ENCODE measurements at places on chromosomes 16 and 17.

DNA sequence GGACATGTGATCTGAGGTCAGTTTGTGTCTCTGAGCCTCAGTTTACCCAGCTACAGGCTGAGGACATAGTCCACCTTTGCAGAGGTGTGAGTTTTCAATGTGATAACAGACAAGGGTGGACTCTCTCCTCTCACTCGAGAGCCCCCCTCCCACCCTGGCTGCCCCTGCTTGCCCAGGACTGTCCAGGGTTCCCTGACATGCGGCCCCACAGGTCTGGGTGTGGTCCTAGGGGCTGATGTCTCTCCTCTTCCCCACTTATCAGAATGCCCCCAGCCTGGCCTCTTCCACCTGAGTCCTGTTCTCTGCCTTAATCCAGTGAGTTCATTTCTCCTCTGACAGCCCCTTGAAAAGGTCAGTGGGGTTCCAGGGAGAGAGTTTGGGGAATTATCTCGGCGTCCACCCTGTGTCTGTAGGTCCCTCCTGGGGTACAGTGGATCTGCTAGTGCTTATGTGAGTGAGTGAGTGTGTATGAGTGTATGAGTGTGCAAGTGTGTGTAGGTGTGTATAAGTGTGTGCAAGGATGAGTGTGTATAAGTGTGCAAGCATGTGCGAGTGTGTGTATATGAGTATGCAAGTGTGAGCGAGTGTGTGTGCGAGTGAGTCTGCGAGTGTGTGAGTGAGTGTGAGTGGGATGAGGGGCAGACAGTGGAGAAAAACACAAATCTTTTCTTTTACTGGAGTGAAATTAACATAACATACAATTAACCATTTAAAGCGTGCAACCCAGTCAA, 175.0 kb downstream of the IRF8 start:
- H3K4me1 ChIP-seq = peaks cover 9% of the 10 kb centered on the region
- H3K4me3 ChIP-seq = no peak overlapping the region
- peaks cover 66% of the 10 kb centered on the region for H3K27me3 ChIP-seq
- H3K27ac ChIP-seq = no peak overlapping the region

DNA sequence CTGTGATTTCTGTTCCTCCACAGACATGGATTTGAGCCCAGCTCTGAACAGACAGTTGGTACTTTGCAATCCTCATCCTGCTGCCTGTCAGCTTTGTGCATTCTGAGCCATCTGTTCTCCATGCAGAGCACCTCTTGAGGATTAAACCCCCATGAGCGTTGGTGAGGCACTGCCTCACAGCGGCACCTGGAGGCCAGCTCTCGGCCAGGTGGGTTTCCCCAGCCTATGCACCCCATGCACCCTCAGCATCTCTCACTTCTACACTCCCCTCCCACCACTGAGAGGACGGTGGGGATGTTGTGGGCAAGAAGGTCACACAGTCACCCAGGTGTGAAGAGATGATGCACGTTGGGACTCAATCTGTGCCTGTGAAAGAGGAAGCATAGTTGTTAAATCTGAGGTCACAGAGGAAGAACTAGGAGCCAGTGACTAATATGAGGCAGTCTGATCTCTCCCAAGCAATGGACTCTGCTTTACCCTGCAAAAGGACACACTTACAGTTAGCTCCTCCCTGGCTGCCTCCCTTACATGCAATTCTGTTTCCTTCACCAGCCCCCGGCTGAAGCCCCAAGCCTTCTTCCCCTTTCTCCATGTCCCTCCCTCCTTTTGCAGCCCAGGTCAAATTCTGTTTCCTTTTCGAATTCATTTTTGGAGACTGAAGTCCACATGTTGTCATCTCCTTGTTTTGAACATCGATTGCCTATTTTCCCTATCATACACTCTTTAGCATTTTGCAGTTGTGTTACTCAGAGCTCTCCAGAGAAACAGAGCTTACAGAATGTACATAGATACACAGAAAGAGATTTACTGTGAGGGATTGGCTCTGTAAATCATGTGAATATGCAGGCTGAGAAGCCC, 58.5 kb downstream of the HS3ST3B1 start:
- peaks cover 16% of the 10 kb centered on the region for H3K27me3 ChIP-seq
- DNase-seq = no peak
- no peaks in the 10 kb centered on the region for H3K4me1 ChIP-seq
- no peak overlapping the region for H3K27ac ChIP-seq

- H3K27ac ChIP-seq = no peak overlapping the region
- DNase-seq = no peak
- H3K4me1 ChIP-seq = no peaks in the 10 kb centered on the region
- peaks cover 18% of the 10 kb centered on the region for H3K36me3 ChIP-seq
- H3K4me3 ChIP-seq = no peak overlapping the region
- no peaks in the 10 kb centered on the region for H3K27me3 ChIP-seq
Measured at GRCh38 chr17:80844418-80844990, 147.1 kb upstream of the CHMP6 start.

DNA sequence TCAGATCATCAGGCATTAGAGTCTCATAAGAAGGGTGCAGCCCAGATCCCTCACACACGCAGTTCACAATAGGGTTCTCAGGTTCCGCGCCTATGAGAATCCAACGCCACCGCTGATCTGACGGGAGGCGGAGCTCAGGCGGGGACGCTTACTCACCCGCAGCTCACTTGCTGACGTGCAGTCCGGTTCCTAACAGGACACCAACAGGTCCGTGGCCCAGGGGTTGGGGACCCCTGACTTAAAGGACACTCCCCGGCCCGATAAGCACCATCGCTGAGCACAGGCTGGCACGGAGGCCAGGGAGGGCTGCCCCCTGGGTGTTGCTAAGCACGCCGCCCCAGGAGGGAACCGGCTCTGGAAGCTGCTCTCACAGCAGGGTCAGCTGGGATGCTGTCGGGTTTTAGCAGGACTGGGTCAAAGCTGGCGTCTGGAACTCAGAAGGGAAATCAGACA, 30.1 kb upstream of the BAHCC1 start:
- DNase-seq = no peak
- no peaks in the 10 kb centered on the region for H3K36me3 ChIP-seq
- peak overlapping the region; percentile 52 for H3K4me3 ChIP-seq
- H3K4me1 ChIP-seq = peaks cover 33% of the 10 kb centered on the region
- H3K27me3 ChIP-seq = peaks cover 3% of the 10 kb centered on the region

DNA sequence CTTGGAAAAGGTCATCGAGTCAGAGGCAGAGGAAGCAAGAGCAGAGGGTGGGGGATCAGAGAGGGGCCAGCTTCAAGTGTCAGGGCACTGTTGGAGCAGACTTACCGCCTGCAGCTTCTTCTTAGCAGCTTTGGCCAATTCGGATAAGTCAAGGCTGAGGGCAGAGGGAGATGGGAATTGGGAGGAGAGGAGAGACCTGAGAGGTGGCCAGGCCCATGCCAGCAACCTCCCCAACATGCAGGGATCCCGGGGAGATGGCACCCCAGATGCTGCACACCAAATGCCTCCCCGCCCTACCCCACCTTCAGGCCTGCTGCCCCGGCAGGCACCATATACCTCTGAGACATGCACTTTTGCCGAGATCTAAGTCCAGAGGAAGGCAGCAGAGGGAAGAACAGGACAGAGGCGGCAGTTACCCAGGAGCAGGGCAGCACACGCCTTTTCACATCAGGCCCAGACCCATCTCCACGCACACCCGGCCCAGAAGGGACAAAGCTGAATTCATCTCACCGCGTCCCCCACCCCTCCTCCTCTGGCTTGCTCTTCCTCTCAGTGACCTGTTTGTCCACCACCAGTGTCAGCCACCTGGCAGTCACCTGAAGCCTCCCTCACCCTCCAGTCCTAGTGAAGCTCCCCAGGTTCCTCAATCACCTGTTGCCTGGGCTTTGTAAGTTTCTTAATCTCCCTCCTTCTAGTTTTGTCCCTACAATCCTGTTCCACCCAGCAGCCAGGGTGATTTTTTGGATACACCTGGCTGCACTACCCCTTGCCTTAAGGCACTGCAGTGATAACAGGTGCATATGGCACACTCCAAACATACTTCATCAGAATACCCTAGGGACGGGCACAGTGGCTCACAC, 10.4 kb downstream of the TP53I13 start:
- H3K27me3 ChIP-seq = no peaks in the 10 kb centered on the region
- peaks cover 18% of the 10 kb centered on the region for H3K36me3 ChIP-seq
- no peak overlapping the region for H3K27ac ChIP-seq

GRCh38 chr17:45273551-45273957, 11.7 kb upstream of the SPATA32 start:
- H3K36me3 ChIP-seq = peaks cover 18% of the 10 kb centered on the region
- H3K4me1 ChIP-seq = peaks cover 12% of the 10 kb centered on the region
- no peak overlapping the region for H3K4me3 ChIP-seq
- no peaks in the 10 kb centered on the region for H3K27me3 ChIP-seq

- no peak for DNase-seq
- no peak overlapping the region for H3K27ac ChIP-seq
- no peak overlapping the region for H3K4me3 ChIP-seq
- no peaks in the 10 kb centered on the region for H3K4me1 ChIP-seq
- peaks cover 42% of the 10 kb centered on the region for H3K36me3 ChIP-seq
- no peaks in the 10 kb centered on the region for H3K27me3 ChIP-seq
Measured at GRCh38 chr17:82195675-82196672, 16.7 kb downstream of the CCDC57 start.
